Aorta (tissue), 5 donors: ENCODE measurements at places on chromosomes 7 and 10. TPM values are rescaled to one million over a fixed set of nuclear protein-coding genes. Genes with fewer than 3 reads are reported as not detected.

GRCh38 chr7:157991351-157991750 lies 596.3 kb downstream of the PTPRN2 start:
- H3K27me3 ChIP-seq = no peaks in the 10 kb centered on the region
- DNase-seq = no peak
- no peak overlapping the region for H3K4me3 ChIP-seq
- no peaks in the 10 kb centered on the region for H3K36me3 ChIP-seq
- no peak overlapping the region for H3K27ac ChIP-seq

Gene MYO1G
- 1.4 TPM for polyA plus RNA-seq

DNA sequence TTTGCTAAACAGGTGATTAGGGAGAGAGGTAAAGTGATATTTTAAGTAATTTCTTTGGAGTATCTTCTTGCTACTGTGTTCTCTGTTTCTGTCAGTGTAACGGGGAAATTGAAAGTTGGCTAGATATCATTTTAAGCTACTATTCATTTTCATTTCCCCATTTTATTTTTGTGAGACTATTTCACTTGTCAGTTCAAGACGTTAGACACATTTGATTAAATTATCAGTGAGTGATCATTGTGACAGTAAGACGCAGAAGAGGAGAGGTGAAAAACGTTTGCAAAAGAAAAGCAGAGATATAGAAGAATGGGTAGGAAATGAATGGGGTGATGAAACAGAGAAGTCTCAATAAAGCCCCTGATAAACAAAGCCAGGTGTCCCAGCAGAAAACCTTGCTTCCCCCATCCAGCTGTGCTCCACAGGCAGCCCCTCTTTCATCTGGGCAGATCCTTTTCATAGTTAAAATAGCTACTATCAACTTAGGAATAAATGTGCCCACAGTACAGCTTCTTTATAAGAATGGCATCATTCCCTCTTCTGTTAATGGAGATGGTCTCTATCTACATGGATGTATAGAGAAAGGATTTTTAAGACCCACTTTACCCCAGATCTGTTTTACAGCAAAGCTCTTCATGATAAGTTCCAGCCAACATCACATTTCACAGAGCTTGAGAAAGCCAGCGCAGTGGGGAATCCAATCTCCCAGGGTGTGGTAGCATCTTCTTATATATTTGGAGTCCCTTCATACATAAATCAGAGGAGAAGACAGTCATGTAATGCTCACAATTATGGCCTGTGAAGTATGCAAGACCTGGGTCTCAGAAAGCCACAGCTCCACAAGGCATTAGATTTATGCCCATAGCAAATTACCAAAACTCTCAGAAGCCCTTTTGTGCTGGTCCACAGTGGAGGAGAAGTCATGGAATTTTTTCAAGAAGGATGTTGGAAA lies 138.1 kb upstream of the ITGB1 start:
- H3K27me3 ChIP-seq = no peaks in the 10 kb centered on the region
- H3K4me1 ChIP-seq = no peaks in the 10 kb centered on the region
- H3K4me3 ChIP-seq = no peak overlapping the region
- DNase-seq = no peak
- no peaks in the 10 kb centered on the region for H3K36me3 ChIP-seq
- no peak overlapping the region for H3K27ac ChIP-seq

GRCh38 chr7:90192876-90193750 lies 18.4 kb upstream of the STEAP2 start:
- no peaks in the 10 kb centered on the region for H3K36me3 ChIP-seq
- no peak overlapping the region for H3K4me3 ChIP-seq
- no peaks in the 10 kb centered on the region for H3K4me1 ChIP-seq
- no peaks in the 10 kb centered on the region for H3K27me3 ChIP-seq
- no peak overlapping the region for H3K27ac ChIP-seq
- no peak for DNase-seq

Gene AGMO
- 0.69 TPM for polyA plus RNA-seq

Gene TRIP6
- 136 TPM for polyA plus RNA-seq

DNA sequence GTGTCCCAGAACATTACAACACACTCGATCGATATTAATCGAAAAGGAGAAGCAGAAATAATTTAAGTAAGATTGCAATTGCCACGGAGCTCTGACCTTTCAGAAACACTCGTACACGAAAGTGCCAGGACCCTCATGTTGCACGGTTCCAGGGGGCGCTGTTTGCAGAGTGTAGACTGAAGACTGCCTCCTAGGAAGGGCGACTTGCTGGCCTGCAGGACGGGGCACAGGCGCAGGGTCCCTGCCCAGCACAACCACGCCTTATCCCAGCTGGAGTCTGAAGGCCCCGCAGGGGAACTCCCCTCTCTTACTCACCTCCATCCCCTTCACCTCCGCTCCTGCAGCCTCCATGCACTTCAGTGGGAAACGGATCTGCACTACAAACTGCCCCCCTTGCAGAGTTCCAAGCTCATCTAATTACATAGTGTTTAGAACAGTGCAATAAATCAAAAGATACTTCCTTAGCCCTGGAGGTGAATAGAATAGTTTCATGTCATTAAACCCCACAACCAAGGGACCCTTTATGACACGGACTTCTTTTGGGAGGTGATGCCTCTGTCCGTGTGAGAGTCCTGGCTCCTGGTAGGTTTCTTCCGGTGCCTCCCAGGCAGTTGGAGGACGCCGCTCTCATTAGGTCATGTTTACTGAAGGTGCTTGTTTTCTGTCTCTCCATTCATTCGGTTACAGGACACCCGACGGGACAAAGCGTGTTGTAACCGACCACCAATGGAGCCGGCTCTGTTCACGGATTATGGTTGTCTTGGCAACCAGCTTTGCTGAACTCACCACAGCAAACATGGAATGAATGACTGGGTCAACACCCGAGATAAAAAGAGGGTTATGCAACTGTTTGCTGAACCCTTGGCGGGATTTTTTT lies 262.2 kb downstream of the BAMBI start:
- peak; percentile 77 for DNase-seq
- H3K36me3 ChIP-seq = no peaks in the 10 kb centered on the region
- H3K4me1 ChIP-seq = no peaks in the 10 kb centered on the region
- no peak overlapping the region for H3K27ac ChIP-seq

GRCh38 chr10:95434583-95434982 lies 126.6 kb downstream of the SORBS1 start:
- H3K4me3 ChIP-seq = no peak overlapping the region
- H3K36me3 ChIP-seq = peaks cover 17% of the 10 kb centered on the region
- no peaks in the 10 kb centered on the region for H3K27me3 ChIP-seq
- peak overlapping the region; percentile 86 for H3K27ac ChIP-seq
- DNase-seq = no peak

Gene CPEB3
- 1.9 TPM for polyA plus RNA-seq
